CD4-positive, CD25-positive, alpha-beta regulatory T cell (primary cell): ENCODE measurements at places on chromosomes 13 and 19. TPM values are rescaled to one million over a fixed set of nuclear protein-coding genes. Genes with fewer than 3 reads are reported as not detected.

Gene NCR1
- not detected for total RNA-seq

Gene BRSK1
- total RNA-seq = 1.5 TPM

Gene GPR4
- not detected for total RNA-seq

Gene C19orf67
- not detected for total RNA-seq

Gene CALR3
- total RNA-seq = not detected
